ENCODE measurements at places on chromosomes 11 and 22.

- DNase-seq = no peak
Observed at GRCh38 chr11:73414977-73415651, 38.9 kb downstream of the RELT start.

- DNase-seq = peak; percentile 51
Observed at GRCh38 chr22:36144886-36145541, 15.5 kb downstream of the APOL3 start.

GRCh38 chr11:61833471-61833870 is 5.4 kb downstream of the FADS2 start:
- DNase-seq = no peak

DNA sequence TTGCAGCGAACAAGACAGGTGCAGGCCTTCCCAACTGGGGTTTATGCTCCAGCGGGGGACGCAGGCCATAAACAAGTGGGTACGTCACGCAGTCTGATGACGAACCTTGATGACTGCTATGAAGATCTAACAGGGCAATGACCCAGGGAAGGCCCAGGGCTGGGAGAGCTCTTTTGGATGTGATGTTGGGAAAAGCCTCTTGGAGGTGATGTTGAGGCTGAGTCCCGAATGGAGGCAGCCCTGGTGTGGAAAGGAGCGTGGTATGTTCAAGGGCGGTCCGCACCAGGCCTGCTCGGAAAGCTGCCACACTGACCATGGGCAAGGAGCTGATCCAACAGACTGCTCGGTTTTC is 5.8 kb downstream of the FADS2 start:
- no peak for DNase-seq

GRCh38 chr22:35498026-35498800 is 42.4 kb upstream of the RASD2 start:
- no peak for DNase-seq

GRCh38 chr22:48244388-48245195 is 1482.1 kb downstream of the TBC1D22A start:
- DNase-seq = no peak

- no peak for DNase-seq
Observed at GRCh38 chr11:106152824-106153223, 75.4 kb downstream of the AASDHPPT start.

DNA sequence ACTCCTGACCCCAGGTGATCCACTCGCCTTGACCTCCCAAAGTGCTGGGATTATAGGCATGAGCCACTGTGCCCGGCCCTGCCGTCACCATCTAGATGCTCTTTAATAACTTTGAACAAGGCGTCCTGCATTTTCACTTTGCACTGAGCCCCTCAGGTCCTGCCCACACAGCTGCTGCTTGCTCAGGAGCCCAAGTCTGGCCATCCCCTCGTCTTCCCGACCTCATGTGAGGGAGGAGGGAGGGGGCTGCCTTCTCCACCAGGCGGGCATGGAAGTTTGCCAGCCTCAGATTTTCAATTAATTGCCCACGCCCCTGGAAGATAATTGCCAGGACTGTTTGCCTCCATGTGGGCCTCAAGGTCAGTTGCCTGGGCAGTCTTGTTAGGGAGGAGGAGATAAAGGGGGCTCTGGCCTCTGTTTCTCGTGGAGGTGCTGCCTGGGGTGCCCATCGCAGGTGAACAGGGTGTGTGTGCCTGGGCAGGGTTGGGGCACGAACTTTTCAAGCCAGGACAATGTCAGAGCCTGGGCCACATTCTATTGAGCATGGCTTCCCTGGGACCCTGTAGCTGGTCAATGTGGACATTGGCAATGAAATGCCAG is 27.9 kb upstream of the MYEOV start:
- no peak for DNase-seq

GRCh38 chr11:225734-226453 is 10.2 kb downstream of the SIRT3 start:
- DNase-seq = no peak

All from left colon (tissue), 2 donors.